ENCODE measurements at places on chromosomes 5 and 9.

GRCh38 chr9:110877374-110877773, 160.9 kb downstream of the LPAR1 start:
- DNase-seq, result no peak

DNA sequence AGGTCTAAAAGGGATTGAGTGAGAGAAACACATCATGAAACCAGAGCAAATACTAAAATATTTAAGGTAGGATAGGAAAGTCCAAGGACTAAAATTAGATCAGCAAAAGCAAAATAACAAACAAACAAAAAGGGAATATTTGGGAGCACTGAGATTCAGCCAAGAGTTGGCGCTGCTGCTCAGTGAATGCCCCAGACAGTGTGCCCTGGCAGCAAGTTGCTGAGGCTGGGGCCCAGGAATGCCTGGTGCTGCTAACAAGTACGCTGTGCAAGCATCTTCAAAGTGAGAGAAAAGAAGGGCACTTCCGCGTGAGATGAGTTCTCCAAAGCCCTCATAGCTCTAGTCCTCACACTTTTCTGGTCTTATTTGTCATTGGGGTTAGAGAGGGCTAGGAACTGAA, 603.3 kb downstream of the EFNA5 start:
- DNase-seq, result no peak

DNA sequence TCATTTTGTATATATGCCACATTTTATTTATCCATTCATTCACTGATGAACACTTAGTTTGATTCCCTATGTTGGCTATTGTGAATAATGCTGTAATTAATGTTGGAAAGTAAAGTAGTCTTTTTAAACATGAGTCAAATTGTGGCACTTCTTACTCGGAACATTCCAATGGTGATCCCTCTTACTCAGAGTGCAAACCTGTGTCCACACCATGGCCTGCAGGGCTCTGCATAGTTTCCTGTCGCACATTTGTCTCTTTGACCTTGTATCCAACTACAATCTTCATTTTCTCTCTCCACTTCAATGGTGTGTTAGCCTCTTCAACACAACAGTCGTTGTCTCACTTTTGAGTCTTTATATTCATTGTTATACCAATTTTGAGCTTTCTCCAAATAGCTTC, 98.1 kb upstream of the PAPPA start:
- no peak for DNase-seq

DNA sequence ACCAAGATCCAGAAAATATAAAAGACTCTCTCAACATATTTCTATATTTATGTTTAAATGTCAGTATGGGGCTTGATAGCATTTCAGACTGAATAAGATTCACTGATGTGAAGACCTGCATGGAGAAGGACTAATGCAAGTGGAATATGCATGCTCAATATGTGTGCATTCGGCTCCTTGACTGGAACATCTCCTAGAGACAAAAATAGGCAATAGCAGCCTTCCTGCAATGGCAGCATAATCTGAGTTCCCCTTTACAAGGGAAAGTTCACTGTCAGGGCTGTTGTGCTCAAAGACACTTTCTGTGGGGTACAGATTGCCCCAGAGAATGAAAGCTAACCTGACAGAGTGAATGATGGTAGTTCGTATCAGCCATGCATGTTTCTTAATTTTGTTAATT, 42.4 kb downstream of the STARD4 start:
- no peak for DNase-seq

- no peak for DNase-seq
Measured at GRCh38 chr9:137150617-137151457, 11.9 kb downstream of the GRIN1 start.

- DNase-seq, result peak; percentile 96
Measured at GRCh38 chr9:1979741-1980367, 35.3 kb upstream of the SMARCA2 start.

DNA sequence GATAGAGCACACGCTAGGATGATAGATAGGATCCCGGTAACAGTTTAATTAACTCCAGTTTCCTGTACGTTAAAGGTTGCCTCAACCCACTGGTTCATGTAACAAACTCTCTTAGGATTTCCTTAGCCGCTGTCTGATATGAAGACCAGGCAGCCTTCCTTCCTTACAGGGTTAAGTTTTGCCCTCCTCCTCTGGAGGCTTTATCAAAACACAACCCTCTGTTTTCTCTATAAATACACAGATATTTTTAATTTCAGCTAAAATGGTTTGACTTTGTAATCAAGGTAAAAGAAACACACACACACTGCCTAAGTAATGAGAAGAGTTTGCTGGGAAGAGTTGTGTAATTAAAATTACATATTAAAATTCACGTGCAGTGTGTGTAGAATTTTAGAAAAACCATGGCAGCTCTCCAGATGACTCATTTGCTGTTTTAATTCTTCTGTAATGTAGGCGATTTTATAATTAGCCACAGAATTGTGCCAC, 369.8 kb downstream of the CSNK1G3 start:
- peak; percentile 55 for DNase-seq

DNA sequence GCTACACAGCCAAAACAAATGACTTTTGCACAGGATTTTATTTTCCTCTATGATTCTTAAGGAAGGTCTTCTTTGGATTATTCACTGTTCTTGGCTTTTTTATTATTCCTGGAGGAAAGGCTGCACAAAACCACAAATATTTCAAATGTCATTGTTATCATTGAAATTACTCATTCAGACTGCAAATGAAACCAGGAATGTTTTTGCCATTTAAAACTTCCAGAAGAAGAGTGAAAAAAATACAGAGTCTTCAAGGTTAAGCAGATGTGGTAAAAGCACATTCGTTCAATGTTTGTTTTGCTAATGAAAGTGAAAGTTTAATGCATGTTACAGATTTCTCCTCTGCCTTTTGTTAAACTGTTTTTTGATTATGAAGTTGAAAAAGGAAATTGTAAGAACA, 238.2 kb downstream of the TLE4 start:
- peak; percentile 86 for DNase-seq

DNA sequence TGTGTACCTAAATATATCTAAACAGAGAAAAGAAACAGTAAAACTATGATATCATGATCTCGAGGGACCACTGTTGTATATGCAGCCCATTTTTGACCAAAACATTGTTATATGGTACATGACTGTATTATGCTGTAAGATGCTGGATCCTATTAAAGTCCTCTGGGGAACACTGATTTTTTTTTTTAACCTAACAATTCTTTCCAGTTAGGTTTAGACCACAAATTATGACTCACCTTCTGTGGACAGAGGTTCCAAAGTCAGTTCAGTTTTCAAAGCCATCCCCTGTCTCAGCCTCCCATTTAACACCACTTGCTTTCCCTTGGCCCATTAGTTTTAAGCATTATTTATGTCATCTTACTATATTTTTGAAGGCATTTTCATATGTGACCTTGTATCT, 27.1 kb downstream of the TRMO start:
- no peak for DNase-seq

DNA sequence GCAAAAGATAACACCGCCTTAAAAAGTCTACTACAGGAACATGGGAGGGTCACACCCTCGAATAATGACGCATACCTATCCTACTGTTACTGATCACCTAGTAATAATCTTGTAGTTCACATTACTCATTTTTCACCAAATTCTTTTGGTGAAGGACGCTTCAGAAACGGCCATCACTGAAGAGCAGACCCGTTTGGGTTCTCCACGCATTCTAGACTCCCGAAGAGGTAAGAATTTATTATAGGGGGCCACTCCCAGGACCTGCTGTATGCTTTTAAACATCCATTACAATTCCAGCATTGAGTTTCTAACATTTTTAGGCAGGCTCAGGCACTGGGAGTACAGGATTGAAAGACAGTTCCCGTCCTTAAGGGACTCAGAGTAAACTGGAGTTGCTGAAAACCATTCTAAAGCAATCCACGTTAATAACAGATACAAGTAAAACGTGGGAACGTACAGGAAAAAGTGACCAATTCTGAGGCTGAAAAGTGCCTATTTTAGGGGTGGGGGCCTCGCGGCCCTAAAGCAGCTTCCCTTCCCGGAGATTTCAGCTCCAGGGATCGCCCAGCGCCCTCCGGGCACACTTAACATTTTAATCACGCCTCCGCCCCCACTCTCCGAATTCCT, at the start of gene FER:
Gene FER, plus strand, starts transcription at position 124 of the 627 bp plus-strand sequence. CDS start 50,286 bp downstream, outside the sequence.
- peak; percentile 34 for DNase-seq

DNA sequence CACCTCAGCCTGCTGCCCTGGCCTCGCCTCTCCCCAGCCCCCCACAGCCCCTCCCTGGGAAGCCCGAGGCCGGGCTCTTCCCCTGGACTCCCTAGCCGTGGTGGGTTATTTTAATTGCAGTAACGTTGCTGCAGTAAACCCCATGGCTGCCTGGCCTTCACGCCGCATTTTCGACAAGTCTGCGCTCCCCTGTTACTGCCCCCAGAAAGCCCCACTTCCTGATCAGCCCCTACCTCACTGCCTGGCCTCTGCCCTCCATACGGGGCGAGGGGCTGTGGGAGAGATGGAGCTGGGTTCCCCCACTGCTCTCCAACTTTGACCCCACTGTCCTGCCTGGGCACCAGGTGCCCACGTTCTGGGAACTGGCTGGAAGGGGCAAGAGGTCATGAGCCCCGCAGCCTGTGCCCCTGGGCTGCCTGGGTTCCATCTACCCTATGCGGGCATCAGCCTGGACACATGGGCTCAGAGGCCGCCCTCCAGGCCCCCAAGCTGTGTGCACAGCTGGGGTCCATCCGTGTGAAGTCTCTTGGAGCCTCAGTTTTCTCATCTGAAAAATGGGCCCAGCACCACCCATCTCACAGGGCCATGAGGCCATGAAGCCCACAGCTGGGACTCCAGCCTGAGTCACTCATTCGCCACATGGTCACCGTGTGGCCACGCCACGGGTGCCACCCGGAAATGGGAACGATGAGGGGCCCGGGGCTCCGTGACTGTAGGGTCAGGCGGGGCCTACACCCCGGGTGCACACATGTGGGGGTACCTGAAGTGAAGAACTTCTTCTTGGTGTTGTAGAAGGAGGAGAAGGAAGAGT, 11.5 kb downstream of the EGFL7 start:
- no peak for DNase-seq

- DNase-seq, result no peak
Measured at GRCh38 chr5:58380655-58381054, 79.2 kb downstream of the PLK2 start.

GRCh38 chr5:89628876-89629635, 746.1 kb upstream of the MEF2C start:
- DNase-seq, result peak; percentile 15

- no peak for DNase-seq
Measured at GRCh38 chr9:134680393-134681060, 38.9 kb downstream of the COL5A1 start.

DNA sequence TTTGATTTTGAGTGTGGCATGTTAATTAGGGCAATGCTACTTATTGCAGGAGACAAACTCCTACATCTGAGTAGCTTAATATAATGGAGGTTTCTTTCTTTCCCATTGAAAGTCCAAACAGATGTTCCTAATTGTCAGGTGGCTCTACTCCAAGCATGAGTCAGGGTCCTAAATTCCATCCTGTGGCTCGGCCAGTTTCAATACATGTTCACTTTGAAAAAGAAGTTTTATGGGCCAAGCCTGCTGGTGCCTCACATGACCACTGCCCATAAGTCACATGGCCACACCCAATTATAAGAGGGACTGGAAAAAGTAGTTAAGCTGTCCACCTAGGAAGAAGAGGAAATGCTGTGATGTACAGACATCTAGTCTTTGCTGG, 170.4 kb downstream of the ARRDC3 start:
- peak; percentile 94 for DNase-seq

DNA sequence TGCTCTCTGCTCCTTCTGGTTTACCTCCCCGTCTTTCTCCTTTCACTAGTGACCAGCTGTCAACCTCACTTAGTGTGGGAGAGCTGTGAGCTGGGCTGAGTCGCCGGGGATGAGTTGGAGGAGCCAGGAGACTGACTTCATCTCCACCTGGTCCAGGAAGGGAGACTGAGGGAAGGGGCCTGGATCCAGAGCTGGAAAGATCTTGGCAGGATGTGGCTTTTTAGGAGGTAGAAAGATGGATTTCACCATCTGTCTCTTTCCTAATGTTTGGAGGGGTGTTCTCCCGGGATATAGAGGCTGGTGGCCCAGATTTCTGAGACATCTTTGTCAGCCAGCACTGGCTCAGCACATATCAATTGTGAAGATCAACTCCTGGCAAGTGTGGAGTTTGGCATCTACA, 37.1 kb upstream of the TNC start:
- DNase-seq, result no peak

- DNase-seq, result no peak
Measured at GRCh38 chr5:7609726-7610125, 213.8 kb downstream of the ADCY2 start.

DNA sequence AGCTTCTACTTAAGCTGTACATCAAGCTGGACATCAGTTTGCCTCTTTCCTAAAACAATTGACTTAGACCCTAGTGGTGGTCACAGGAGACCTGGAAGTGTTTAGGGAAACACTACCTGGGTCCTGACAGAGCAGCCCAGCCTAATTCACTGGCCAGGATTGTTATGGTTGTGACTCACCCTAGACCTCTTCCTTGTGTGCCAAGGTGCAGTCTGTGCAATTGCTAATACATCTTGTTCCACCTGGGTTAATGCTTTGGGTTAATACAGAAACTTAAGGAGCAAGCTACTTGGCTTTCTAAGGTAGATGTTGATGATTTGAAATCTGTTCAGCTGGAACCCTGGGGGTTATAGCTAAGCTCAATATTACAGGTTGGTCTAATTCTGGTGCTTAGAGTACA, 48.7 kb upstream of the SLC46A2 start:
- no peak for DNase-seq

GRCh38 chr5:177555228-177555627, 865 bp upstream of the FAM193B start:
- no peak for DNase-seq

- DNase-seq, result no peak
Measured at GRCh38 chr9:79308012-79308411, 263.8 kb upstream of the TLE4 start.

DNA sequence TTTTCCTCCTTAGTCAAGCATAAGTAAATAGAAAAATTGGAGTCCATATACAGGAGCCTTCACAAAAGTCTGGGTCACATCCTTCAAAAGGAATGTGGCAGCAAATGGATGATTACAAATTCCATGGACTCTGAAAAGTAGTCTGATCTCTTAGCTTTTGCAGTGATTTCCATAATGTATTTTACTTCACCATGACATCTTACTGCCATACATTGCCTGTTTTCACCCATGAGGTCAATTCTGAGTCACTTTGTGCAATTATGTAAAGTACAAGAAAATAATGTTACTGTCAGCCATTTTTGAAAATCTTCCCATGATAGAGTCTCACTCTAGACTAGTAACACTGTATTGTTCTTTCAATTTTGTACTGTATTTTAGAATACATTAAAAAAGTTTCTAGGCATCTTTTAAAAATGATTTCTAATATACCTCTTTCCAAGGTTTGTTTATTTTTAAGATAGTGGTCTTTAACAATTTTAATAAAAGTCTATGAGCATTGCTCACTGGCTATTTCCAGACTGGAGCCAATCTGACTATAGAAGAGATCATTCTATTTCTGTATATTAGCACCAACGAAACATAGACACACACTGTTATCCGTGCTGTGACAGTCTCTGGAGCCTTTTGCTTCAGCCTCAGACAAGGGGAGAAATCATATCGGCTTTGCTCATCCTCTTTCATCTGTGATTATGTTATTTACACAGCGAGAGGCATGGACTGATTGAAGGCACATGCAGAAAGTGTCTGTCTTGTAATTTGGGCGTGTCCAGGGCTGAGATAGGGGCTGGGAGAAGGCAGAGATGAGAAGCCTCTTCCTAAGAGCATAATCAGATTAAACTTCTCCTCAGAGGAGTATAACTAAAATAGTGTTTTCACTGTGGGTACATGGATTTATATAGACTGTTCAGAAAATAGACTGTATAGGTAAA, 22.9 kb upstream of the ACTBL2 start:
- no peak for DNase-seq
